ENCODE measurements at places on chromosomes 6 and 20. TPM values are rescaled to one million over a fixed set of nuclear protein-coding genes. Genes with fewer than 3 reads are reported as not detected.
A peak's percentile ranks its signal among the peaks of the same experiment; 100 is the strongest.

DNA sequence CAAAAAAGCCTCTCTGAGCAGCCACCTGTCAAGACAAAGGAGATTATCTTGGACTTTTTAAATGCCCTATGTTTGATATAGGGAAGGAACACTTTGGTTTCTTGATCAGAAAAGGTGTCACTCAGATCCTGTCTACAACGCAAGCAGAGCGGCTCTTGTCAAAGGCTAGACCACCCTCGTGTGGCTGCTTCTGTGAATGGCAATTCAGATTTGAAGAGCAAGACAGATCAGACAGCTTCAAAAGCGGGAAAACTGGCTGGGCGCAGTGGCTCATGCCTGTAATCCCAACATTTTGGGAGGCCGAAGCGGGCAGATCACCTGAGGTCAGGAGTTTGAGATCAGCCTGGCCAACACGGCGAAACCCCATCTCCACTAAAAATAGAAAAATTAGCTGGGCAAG, 10.1 kb upstream of the NXT1 start:
- peak; percentile 77 for DNase-seq

DNA sequence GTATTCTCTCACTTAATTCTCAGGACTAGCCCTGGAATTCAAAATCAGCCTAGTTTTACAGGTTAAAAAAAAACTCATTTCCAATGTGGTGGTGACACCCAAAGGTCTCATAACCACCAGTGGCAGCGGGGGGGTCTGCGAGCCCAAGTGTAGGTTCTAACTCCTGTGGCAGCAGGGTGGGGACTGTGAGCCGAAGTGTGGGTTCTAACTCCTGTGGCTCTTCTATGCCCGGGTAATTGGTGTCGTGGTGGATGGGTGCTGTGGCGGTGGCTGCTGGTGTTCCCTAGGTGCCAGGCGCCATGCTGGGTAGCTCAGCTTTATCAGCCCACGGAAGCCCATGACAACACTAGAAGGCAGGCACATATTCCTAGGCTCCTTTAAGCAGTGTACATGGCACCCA, 4.9 kb upstream of the ANKRD60 start:
- no peak for DNase-seq

The STXBP5 gene
- polyA plus RNA-seq, result 49.6 TPM

DNA sequence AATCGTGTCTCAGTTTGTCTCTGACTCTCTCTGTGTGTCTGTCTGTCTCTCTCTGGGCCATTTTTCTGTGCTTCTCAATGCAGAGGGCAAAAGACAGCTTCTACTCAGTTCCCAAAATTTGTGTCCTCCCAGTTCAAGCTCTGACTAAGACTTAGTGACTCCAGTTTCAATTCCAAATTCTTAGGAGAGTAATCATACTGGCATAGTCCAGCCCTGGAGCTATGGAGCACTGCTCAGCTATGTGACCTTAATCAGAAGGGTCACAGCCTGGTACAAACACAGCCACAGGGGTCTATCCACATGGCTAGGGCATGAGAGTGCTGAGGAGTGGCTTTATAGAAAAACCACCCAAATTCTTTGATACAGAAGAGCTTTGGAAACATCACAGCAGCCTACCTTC, 91.9 kb downstream of the FOXF2 start:
- no peak for DNase-seq

The TAF4 gene
- 11.6 TPM for polyA plus RNA-seq

The PXDC1 gene
- 0.12 TPM for polyA plus RNA-seq

The ULBP2 gene
- polyA plus RNA-seq, result 1.1 TPM

GRCh38 chr6:111604259-111605099, 1.2 kb downstream of the TRAF3IP2 start:
- no peak for DNase-seq

DNA sequence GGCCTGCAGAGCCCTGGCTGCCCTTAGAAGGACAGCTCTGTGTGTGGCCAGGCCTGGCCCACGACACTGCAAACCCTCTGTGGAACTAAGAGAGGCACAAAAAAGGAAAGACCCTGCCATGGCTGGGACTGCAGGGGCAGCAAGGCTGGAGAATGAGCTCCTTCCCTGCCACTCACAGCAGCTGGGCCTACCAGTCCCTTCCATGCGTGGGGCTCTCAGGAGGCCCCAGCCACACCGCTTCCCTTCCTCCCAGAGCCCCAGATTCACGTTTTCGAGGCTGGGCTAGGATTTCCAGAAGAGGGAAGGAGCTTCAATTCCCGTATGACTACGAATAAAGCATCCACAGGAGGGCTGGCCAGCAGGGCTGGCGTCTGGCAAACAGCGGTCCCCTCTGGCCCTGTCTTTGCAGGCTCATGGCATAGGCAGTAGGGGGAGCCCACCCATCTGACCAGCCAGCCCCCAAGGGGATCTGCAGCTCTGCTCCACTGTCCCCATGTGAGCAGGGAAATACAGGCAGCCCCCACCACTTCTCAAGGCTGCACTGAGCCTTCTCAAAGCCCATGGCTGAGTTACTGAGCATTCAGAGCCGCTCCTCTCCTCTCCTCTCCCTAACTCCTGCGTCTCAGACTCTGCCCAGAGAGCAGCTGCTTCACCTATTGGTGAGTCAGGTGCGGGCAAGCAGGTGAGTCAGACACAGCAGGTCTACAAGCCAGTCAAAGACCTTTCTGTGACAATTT, 53.1 kb downstream of the NINL start:
- peak; percentile 13 for DNase-seq

The LST1 gene
- polyA plus RNA-seq, result 1.5 TPM

- no peak for DNase-seq
Measured at GRCh38 chr6:29968130-29968529, 25.8 kb downstream of the HLA-A start.

The CLPSL2 gene
- not detected for polyA plus RNA-seq

Data from K562 (cell line).